Stimulated activated CD8-positive, alpha-beta memory T cell treated with anti-CD3 and anti-CD28 coated beads, Interleukin-12 subunit alpha, Interleukin-12 subunit beta, amount 100 ng/mL, for 4 hours (primary cell): ENCODE measurements at places on chromosomes 12 and 14.

GRCh38 chr12:129393357-129393937 is 510.4 kb downstream of the TMEM132D start:
- no peak for DNase-seq

DNA sequence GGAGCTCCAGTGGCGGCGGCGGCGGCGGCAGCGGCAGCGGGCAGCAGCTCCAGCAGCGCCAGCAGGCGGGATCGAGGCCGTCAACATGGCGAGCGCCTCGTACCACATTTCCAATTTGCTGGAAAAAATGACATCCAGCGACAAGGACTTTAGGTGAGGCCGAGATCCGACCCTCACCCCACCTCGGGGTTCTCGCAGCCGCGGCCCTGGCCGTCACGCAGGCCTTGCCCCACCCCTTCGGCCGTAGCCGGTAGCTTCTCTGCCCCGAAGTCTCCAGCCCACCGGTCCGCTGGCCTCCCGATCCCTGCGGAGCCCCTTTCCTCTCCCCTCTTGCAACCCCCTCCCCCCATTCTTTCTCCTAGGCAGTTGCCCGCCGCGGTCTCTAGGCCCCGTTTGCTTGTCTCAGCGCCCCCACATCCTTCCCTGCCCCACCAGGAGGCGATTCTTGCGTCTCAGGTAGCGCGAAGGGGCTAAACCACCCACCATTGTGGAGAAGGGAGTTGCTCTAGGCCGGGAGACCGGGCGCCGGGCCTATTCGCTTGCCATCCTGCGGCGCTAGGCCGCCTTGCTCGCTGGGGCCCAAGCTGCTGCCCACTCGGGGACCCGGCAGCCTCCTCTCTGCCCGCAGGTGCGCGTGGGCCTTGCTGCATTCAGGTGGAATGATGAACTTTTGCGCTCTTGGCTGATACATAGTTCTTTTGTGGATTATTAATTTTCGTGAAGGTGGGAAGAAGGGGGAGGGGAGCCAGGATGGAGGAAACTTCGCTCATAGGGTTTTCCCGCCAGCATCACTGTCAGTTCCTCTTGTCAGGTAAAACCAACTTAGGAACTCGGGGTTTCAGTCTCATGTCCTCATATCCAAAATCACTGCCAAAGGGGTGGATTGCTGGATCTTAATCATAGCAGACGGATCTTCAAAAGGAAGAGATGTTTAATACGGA is 745 bp downstream of the CAND1 start:
- DNase-seq, result peak; percentile 33

DNA sequence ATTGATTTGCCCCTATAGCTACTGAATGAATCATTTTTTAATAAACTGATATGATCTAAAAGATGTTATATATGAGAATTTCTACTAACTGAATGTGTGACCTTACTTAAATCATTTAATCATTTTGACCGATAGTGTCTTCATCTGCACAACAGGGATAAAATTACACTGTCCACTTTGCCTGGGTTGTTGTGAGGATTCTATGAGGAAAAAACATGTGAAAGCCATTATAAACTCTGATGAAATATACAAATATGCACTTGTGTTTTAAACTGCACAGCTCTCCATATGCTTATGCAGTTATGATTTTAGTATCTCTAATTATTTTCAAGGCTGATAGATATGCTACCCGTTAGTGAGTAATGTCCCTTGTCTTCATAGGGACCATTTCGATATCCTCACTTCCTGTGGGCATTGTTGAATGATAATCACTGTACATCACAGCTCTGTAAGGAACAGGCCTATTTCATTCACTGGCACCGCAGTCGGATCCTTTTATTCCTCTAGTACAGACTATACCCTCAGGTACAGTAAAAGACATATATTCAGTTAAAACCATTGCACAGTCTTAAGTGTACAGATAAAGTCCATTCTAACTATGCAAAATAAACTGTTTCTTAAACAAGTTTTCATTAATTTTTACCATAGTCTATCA is 88.7 kb upstream of the RAP1B start:
- no peak for DNase-seq

GRCh38 chr14:81133400-81133799 is 87.4 kb downstream of the GTF2A1 start:
- no peak for DNase-seq

DNA sequence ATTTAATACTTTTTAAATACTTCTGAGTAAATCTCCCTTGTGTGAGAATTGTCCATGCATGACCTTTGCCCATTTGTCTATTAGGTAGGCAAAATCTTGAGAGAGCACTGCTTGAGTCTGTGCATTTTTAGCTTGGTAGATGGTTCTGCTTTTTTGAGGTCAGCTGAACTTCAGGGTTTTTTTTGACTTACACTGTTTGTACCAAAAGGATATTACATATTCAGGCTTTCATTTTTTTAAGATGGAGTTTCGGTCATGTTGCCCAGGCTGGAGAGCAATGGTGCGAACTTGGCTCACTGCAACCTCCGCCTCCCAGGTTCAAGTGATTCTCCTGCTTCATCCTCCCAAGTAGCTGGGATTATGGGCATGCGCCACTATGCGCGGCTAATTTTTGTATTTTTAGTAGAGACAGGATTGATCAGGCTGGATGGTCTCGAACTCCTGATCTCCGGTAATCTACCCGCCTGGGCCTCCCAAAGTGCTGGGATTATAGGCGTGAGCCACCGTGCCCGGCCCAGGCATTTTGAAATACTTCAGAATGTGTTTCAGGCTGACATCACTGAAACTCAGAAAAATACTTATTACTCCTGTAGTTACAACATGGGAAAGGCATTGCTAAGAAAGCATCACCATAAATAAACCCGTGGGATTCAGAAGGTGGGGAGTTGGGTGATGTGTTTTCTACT is 11.1 kb downstream of the RASSF3 start:
- no peak for DNase-seq

- peak; percentile 41 for DNase-seq
Observed at GRCh38 chr14:75514673-75515628, 7.3 kb upstream of the BATF start.

DNA sequence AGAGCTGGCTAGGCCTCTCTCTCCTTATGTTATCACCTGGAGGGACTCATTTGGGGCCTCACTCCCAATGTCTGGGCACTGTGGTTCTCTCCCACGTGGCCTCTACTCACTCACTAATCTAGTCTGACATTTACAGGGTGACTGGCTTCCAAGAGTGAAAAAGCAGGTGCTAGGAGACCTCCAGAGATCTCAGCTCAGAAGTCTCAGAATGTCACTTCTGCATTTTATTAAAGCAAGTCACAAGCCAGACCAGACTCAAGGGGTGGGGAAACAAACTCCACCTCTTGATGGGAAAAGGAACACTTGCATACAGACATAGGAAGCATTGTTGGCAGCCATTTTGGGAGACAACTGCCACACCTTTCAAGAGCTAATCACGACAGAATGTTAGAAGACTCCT is 175.9 kb downstream of the MON2 start:
- DNase-seq, result no peak

DNA sequence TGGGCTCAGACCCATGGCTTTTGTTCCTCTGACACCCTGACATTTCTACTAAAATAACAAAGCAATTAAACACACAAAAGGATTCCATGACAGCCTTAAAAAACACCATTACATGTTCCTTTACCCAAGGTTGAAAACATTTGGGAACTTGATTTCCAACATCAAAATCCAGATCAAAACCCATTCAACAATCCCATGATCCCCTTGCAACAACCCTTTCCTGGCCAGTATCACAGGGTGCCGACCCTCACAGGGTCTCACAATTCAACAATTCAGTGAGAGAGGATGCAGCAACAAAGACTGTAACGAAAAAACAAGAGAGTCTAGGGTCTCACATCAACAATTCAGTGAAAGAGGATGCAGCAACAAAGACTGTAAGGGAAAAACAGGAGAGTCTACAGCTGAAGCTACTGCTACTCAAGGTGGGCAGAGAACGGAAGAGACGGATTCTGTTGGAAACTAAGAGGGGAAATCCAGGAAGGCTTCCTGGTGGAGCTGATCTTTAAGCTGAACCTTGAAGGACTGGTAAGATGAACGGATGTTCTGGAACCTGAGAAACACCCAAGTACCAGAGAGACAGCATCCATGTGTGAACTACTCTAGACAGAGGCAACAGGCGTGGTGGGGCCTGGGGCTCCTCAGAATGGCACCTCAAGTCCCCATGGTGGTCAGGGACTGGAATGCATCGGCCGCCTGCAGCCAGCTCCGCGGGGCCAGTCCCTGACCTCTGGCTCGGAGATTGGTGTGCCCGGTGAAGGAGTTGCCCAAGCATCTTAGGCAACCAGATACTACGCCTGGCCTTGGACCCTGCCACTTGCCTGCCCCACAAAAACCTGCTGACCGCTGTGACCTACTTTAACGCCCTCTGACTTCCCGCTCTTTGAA is 22.7 kb upstream of the ZFP36L1 start:
- no peak for DNase-seq
